Smooth muscle cell of the coronary artery (primary cell): ENCODE measurements at places on chromosomes 1 and 21. TPM values are rescaled to one million over a fixed set of nuclear protein-coding genes. Genes with fewer than 3 reads are reported as not detected.

Gene PLA2G2C
- total RNA-seq, result not detected in 2 replicates

Gene SLFNL1
- 0.15 and 0.35 TPM in 2 replicates for total RNA-seq

Gene TEX35
- total RNA-seq, result not detected in 2 replicates

Gene LCA5L
- 0.35 and 0.75 TPM in 2 replicates for total RNA-seq

Gene ATXN7L2
- 0.90 and 2.0 TPM in 2 replicates for total RNA-seq

Gene MROH9
- total RNA-seq, result 0.15 and 0.59 TPM in 2 replicates

Gene CHODL
- not detected in 2 replicates for total RNA-seq

Gene HES2
- total RNA-seq, result 0.12 and 4.1 TPM in 2 replicates

Gene LCE1C
- total RNA-seq, result not detected in 2 replicates

Gene OLFML3
- total RNA-seq, result 22.5 and 80.3 TPM in 2 replicates

Gene CR1
- not detected in 2 replicates for total RNA-seq

Gene PRDM16
- total RNA-seq, result 3.6 and 11.4 TPM in 2 replicates

Gene GJA4
- 0.12 and 40.6 TPM in 2 replicates for total RNA-seq

Gene TRIM58
- 0.30 TPM in 1 of 2 replicates, not detected in the other for total RNA-seq
